ENCODE measurements at places on chromosomes 4 and X.

DNA sequence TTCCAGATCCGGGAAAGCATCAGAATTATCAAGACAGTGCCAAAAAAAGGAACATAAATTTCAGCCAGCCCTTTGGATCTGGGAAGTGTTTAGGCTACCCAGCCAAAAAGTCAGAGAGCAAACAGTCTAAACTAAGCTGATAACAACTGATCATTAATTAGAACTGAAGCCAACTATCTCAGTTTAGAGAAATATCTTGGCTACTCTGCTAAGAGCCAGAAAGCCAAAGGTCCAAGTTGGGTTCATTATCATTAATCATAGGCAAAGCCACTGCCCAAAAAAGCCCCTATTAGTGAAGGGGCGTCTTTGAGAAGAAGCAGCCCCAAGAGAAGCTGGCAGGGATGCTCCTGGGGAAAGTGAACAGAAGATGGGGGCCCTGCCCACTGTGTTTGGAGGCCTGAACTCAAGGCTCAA is 37.0 kb upstream of the SHISA3 start:
- DNase-seq: peak; percentile 36

- DNase-seq: no peak
Measured at GRCh38 chr4:186812592-186812991, 88.9 kb upstream of the FAT1 start.

DNA sequence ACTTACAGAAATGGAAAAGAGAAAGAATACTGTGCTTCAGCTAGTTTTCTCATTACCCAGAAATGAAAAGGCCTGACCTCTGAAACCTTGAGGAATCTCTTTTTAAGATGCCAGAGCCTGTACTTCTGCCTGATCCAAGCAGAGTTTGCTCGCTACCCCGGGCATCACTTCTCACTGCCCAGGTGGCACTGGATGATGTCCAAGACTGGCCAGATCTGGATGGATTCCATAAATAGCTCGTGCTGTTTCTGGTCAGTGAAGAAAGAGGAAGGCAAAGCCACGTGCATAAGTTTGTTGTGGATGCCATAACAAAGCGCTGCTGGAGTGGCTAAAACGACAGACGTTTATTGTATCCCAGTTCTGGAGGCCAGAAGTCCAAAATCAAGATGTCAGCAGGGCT is 133.5 kb downstream of the TBL1X start:
- DNase-seq: no peak

DNA sequence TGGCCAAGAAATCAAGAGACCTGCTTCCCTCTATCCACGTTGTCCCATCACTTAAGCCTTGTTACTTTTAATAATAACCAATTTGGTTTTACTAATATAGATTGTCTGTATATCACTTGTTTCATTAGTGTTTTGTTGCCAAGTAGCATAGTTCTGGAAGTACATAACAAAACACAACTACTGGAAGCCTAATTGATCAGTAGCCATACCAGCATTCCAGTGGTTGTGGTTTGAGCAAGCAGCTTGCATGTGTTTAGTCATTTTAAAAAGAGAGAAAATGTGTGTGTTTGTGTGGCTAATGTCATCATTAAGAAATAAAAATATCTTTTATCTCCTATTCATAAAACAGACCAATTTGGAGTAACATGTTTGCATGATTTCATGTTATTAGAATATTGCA is 70.8 kb downstream of the PTPN13 start:
- DNase-seq: peak; percentile 74

DNA sequence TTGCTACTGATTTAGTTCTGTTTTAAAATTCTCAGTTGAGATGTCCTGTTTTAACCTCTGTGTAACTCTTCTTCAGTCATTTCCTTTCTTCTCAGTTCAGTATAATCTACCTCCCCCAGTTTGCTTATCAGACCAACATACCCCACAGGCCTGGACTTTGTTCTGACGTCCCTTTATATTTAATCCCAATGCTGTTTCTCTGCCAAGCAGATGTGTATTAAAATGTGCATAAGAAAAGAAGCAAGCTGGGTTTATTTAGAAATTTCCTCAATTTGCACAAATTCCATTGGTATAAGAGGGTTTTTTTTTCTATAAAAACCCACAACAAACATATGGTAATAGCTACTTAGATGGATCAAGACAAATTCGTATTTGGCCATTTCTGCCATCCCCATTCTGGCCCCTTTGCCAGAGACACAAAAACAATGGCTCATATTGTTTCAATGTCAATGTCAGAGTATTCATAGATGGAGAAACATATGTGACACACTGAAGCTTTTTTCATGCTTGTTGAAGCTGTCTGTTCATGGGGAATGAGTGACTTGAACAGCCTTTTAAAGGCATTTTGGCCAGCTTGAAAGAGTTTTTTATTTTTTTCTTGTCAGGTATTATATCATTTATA is 24.5 kb downstream of the HCCS start:
- no peak for DNase-seq

- peak; percentile 56 for DNase-seq
Measured at GRCh38 chr4:26525771-26526150, 35.5 kb upstream of the CCKAR start.

- no peak for DNase-seq
Measured at GRCh38 chr4:15240764-15241163, 187.1 kb upstream of the C1QTNF7 start.

DNA sequence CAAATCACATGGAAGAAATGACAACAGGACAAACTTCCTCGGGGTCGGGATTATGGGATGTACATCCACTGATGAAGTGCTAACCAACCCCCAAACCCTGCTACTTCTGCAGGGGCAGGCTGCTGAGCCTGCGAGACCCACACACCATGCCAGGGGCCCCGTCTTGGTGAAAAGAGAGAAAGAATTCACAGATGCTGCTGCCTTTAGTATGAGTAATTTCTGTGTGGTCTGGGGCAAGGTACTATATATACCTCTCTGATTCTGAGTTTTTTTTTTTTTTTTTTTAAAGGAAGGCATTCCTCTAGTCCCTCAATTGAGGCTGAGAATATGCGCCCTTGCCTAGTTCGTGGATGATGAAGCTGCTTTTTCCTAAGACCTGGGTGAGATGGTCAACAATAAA is 24.8 kb downstream of the PDHA1 start:
- no peak for DNase-seq

- DNase-seq: no peak
Measured at GRCh38 chr4:8782135-8782534, 89.5 kb downstream of the HMX1 start.

- DNase-seq: no peak
Measured at GRCh38 chr4:2411786-2412510, 6.5 kb downstream of the ZFYVE28 start.

DNA sequence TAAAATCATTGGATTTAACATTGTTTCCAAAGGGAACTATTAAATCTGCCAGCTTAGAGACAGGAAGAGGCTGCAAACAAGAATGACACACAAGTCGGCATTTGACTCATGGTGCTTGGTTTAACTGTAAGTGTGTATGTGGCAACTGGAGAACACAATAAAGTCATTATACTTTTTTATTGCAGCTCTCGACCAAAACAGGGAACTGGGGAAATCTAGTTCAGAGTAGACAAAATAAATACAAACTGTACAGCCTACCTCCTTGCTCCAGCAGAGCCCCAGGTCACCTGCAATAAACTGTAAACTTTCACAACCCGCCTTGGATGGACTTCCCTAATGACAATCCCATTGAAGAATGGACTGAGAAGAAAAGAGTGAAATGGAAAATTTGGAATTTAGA is 24.0 kb downstream of the NPY5R start:
- no peak for DNase-seq

DNA sequence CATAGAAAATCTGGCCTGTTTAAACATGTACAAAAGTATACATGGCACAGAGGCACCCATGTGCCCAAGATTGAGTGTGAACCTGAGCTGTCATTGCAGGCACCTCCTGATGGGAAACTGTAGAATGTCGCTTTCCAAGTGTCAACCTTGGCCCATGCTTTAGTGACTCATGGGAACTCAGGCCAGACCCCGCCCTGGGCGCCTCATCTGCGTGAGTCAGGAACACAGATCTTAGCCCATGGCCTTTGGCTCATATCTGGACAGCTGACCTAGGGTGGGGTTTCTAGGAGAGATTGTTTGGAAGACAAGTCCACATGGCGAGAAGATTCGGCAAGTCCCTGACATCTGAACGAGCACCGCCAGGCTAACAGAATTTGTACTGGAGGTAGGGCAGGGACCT is 50.0 kb downstream of the CYTL1 start:
- DNase-seq: peak; percentile 6

DNA sequence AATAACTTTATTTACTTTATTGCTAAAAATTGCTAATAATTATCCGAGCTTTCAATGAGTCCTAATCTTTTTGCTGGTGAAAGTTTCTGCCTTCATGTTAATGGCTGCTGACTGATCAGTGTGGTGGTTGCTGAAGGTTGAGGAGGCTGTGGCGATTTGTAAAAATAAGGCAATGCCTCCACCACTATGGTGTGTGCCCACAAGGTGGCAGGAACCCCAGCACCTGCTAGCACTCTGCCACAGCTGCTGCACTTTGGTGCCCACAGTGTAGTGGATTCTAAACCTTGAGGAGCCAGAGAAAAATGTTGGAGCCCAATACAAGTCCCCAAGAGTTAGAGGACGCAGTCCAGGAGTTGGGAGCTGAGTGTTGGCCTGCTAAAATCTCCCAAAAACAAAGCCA is 1237.1 kb downstream of the PCDH19 start:
- no peak for DNase-seq

DNA sequence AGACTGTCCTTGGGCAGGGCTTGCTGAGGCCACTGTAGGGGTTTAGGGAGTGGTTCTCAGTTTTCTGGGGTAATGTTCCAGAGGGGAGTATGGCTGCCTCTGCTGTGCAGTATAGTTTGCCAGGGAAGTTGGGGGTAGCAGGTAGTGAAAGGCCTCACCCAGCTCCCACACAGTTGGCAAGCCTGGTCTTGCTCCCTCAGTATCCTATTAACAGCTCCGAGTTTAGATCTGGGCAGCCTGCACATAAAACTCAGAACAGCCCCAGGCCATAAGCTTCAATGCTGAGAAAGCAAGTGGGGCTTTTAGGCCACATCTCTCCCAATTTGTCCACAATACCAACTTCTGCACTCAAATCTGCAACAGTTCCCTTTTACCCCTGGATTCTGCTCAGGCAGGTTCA is 205.2 kb downstream of the GALNTL6 start:
- no peak for DNase-seq

GRCh38 chr4:90237751-90238530 is 110.7 kb downstream of the CCSER1 start:
- no peak for DNase-seq

DNA sequence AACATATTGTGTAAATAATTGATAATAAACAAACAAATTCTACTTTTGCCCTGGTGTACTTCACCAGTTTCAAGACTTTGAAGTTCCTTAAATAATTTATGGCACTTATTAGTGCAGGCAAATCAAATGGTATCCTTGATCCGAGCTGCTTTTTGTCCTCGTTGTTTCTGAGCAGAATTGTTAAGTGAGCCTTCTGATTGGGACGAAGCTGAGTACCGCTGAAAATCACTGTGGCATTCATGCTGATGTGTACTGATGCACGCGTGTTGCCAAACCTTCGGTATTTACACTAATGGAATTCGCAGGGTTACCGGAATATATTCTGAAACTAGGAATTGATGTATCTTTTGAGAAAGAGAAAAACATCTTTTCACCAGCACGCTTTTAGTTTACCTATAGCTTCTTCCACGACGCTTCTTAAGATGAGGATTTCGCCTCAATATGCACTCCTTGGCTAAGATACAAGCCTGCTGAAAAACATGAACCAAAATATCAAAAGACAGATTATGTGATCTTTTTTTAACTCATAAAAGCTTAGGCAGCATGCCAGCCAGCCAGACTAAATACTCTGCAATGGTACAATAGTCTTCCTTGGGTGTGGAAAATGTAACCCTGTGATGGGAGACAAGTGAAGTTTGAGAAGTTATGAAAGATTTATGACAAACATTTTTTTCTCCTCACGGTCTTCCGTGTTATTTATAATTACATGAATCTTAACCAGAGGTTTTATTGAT is 48.9 kb upstream of the TENM3 start:
- DNase-seq: peak; percentile 53

- DNase-seq: peak; percentile 12
Measured at GRCh38 chrX:133045986-133046385, 50.9 kb downstream of the USP26 start.

DNA sequence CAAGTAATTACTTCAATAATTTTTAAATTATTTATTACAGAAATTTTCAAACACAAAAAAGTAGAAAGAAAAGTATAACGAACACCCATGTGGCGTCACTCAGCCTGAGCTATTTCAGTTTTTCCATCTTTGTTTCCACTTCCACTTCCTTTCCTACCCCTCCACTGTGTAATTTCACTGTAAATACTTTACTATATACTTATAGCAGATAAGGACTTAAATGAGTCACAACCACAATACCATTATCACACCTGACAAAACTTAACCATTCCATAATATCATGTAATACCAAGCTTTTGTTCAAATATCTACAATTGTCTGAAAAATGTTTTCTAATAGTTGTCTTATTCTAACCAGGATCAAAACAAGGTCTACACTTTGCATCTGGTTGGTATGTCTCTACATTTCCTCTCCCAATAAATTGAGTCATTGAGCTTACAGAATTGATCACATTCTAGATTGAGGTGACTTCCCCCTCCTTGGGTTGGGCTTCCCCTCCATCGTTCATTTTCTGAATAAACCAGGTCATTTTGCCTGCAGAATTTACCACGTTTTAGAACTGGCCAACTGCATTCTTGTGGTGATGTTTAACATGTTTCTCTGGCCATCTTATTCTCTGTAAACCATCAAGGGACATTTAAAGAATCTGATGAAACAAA is 48.7 kb downstream of the ATP10D start:
- DNase-seq: peak; percentile 69

DNA sequence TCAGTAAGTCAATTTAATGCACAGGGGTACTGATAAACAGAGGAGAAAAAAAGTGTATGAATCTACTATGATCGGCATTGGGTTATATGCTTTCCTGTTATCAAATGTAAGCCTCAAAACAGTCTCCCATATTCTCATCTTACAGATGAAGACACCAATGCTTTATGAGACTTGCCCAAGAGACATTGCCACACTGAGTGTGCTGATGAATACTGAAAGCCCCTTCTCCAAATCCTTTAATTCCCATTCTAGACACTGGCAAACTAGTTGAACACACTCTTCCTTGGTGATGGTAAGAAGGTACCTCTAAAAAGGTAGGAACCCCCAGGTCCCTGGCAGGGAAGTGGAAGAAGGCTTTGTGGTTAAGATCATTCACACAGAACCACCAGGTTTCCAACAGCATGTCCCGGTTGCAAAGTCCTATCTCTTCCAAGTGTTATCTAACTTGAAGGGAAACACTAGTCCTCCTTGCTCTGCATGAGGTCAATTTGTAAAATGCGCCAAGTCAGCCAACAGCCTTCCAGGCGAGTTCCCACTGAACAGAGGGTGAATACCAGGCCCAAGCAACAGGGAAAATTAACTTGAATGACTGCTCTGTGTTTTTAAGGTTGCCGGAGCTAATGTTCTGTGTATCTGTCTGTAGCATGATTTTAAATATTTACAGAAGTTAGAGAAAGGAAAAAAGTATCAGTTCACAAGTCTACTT is 5.1 kb downstream of the SETD7 start:
- no peak for DNase-seq

- DNase-seq: no peak
Measured at GRCh38 chr4:18608908-18609533, 587.5 kb upstream of the LCORL start.
